ENCODE measurements at places on chromosomes 6 and 20.

DNA sequence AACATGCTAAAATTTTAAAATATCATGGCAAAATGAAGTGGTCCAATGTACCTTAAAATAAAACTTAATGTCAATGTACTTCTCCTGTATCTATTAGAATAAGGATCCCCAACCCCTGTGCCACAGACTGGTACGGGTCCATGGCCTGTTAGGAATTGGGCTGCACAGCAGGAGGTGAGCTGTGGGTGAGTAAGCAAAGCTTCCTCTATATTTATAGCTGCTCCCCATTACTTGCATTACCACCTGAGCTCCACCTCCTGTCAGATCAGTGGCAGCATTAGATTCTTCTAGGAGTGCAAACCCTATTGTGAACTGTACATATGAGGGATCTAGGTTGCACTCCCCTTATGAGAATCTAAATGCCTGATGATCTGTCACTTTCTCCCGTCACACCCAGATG lies 86.0 kb downstream of the SLC16A10 start:
- no peak for DNase-seq

GRCh38 chr6:163149279-163149848 lies 265.2 kb upstream of the QKI start:
- no peak for DNase-seq

- no peak for DNase-seq
Observed at GRCh38 chr6:53300656-53301551, 47.8 kb downstream of the ELOVL5 start.

DNA sequence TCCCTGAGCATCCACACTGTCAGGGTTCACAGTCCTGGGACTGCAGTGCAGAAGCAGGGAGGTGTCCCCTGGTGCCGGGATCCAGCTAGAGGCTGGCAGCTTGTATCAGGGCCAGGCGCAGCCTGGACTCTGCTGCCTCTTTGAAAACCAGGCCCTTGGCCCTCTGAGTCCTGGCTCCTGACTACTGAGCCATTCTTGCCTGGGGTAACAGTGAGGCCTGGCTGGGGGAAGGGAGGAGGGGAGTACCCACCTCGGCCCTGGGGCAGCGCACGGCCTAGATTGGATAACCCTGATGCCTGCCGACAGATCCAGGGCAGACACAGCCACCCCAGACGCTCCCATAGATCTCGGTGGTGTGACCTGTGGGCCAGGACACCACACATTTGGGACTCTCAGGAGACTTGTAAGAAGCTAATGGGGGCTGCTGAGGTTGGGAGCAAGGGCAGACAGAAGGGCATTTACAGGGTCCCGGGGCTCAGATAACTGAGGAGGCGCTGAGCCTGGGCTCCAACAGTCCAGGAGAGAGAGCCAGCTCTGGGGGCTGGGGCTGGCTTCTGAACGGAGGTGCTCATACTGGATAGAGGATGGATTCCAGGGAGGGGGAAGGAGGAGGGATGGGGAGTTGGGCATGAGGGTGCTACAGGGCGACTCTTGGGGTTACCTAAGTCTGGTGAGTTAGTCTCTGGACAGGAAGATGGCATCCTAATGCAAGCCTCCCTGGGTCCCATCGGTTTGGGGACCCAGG lies 30.5 kb downstream of the SPDEF start:
- no peak for DNase-seq

- no peak for DNase-seq
Observed at GRCh38 chr6:101146389-101146788, 247.1 kb upstream of the GRIK2 start.

GRCh38 chr6:106152952-106153351 lies 66.8 kb downstream of the PRDM1 start:
- no peak for DNase-seq

- no peak for DNase-seq
Observed at GRCh38 chr6:148249160-148249559, 93.5 kb upstream of the SASH1 start.

GRCh38 chr6:93751969-93752368 lies 332.6 kb upstream of the EPHA7 start:
- no peak for DNase-seq

- DNase-seq = no peak
Observed at GRCh38 chr20:33306807-33307206, 23.8 kb downstream of the BPIFB1 start.

DNA sequence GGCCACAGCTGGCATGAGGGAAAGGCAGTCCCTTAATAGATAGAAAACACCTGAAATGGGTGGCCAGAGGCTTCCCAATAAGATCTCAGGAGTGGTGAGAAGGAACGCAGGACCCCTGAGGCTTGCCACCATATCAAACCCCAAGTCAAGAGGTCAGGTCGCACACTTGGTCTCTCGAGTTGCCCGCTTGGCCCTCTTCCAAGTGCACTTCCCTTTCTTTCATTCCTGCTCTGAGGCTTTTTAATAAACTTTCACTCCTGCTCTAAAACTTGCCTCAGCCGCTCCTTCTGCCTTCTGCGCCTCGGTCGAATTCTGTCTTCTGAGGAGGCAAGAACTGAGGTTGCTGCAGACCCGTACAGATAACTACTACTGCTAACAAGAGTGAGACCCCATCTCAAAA lies 64.2 kb downstream of the SLC2A10 start:
- no peak for DNase-seq

- no peak for DNase-seq
Observed at GRCh38 chr6:169963581-169964297, 212.3 kb downstream of the ERMARD start.

GRCh38 chr6:85058806-85059205 lies 294.4 kb upstream of the TBX18 start:
- no peak for DNase-seq

DNA sequence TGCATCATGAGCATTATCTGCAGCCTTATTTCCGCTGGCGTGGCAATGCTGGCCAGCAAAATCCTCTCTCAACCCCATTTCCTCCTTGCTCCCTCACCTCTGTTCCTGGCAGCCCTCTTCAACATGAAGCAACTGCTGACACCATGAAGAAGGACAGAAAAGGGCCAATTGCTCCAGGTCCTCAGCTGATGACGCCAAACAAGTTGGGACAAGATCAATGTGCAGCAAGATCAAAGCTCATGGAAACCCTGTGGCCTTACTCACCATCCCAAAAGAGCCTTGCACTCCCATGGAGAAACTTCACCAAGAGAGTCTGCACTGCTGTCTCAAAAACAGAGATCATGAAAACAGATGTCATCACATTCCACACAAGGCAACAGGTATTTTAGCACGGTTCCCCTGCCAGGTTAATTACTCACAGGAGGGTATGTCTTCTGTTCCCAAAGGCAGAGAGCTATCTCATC lies 7.4 kb downstream of the GFOD1 start:
- DNase-seq = no peak

DNA sequence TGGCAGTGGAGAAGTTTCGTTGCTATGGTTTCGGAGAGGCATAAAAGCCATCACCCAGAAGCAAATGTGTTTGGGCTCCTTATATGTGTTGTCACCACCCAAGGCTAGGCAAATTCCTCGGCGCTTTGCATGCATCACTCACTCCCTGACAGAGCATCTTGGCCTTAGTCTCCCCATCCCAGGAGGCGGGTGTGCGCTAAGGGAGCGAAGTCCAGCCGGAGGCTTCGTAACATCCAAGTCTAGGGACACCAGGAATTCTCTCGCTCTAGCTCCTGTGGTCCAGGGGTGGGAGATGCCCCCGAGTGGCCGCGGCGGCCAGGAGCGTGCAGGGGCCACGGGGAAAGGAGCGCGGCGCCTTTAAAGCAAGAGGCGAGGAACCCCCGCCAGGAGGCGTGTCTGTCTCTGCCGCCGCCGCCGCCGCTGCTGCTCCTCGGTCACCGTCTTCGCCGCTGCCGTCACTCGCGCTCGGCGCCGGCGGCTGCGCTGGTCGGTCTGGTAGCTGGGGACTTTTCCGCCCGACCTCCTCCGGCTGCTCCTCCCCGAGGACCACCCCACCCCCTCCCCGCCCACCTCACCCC lies at the start of gene GRIK2:
GRIK2 (plus strand) TSS at position 458 of the 578 bp plus-strand sequence.
- no peak for DNase-seq

DNA sequence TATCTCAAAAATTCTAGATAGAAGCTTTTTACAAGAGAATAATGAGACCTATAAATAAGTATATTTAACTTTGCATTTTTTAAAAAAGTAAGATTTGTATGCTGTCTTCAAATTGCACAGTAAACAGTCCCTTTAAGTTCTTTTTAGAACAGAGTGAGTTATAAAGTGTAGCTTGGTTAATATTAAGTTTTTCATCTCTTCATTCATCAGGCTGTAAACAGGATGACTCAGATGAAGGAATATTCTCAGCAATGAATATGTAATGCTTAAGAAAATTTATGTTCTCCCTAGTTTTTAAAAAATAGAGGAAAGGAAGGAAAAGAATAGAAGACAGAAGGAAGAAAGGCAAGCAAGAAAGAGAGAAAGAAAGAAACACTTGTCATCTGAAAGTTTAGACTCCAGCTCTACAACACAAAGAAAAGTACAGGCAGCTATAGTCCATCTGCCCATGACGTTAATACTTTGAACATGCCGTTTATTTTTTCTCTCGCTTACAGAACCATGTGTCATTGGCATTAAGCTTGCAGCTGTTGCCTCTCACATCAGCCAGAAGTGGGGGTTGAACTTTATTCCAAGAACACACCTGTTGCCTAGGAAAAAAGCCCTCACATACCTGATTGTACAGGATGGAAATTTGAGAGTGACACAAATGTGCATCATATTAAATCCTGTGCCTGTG lies 36.1 kb downstream of the CAP2 start:
- DNase-seq = no peak

- DNase-seq = no peak
Observed at GRCh38 chr6:146931214-146931613, 273.0 kb upstream of the STXBP5 start.

- DNase-seq = no peak
Observed at GRCh38 chr6:16947375-16948015, 154.4 kb upstream of the STMND1 start.

DNA sequence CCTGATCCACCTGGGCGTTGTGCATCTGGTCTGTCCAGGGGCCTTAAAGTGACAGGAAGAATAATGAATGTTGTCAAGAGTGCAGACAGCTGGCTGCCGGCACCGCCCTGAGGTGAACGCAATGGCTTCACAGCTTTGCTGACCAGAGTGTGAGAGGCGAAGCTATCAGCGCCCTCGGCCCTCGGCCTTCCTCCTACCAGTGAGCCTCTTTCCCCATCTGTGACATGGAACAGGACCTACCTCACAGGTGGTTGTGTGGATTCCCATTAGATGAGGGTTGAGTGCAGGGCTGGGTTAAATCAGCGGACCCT lies 54.8 kb downstream of the CTCFL start:
- no peak for DNase-seq

DNA sequence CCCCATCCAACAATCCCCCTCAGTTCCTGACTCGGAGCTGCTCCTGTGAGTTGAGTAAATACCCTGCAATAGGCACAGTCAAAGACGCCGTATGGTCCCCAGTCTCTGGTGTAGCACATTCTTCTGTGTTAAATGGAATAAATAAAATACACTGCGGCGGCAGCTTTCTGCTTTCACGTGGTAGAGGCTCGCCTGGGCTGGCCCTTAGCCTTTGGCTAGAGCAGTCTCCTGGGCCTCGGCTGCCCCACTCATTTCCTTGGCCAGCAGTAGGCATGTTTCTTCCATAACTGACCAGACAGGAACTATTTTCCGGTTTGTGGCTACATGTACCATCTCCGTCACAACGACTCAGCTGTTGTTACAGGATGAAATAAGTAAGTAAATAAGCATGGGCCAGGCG lies 20.7 kb downstream of the SERPINB6 start:
- no peak for DNase-seq

- no peak for DNase-seq
Observed at GRCh38 chr20:57656252-57656820, 36.1 kb upstream of the ZBP1 start.

GRCh38 chr6:82080767-82081166 lies 166.8 kb downstream of the IBTK start:
- DNase-seq = no peak

GRCh38 chr20:37940858-37941257 lies 37.9 kb downstream of the VSTM2L start:
- no peak for DNase-seq

GRCh38 chr6:155406801-155407200 lies 48.8 kb downstream of the NOX3 start:
- no peak for DNase-seq

GRCh38 chr20:25076731-25077609 lies 5.0 kb downstream of the VSX1 start:
- no peak for DNase-seq

GRCh38 chr6:37547564-37548061 lies 47.9 kb upstream of the CCDC167 start:
- DNase-seq = no peak

- DNase-seq = no peak
Observed at GRCh38 chr6:105014954-105015353, 58.0 kb downstream of the LIN28B start.

GRCh38 chr20:2806351-2806701 lies 5.9 kb upstream of the CPXM1 start:
- DNase-seq = no peak

DNA sequence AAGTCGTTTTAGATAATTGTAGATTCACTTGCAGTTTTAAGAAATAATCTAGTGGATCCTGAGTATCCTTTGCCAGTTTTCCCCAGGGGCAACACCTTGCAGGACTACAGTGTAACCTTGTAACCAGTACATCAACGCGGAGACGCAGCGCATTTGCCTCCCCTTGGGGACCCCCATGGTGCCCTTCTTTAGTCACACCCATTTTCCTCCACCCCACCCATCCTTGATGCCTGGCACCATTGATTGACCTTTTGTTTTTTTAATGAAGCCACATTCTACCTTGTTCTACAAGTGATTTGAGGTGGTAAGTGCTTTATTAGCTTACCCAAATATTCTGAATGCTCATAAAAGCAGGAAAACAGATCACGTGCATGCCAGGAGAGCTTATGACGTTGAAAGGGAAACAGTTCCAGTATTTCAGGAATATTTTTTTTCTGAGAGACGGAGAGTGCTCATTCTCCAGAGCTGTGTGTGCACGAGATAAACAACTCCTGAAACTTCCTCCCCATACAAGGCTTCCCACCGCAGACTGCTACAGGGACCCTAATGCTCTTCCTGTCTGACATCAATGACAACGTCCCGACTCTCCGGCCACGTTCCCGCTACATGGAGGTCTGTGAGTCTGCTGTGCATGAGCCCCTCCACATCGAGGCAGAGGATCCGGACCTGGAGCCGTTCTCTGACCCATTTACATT lies 35.7 kb downstream of the CDH26 start:
- no peak for DNase-seq

- DNase-seq = no peak
Observed at GRCh38 chr20:56715309-56715708, 86.2 kb downstream of the TFAP2C start.

GRCh38 chr20:45041464-45042337 lies 59.2 kb downstream of the KCNS1 start:
- DNase-seq = no peak

DNA sequence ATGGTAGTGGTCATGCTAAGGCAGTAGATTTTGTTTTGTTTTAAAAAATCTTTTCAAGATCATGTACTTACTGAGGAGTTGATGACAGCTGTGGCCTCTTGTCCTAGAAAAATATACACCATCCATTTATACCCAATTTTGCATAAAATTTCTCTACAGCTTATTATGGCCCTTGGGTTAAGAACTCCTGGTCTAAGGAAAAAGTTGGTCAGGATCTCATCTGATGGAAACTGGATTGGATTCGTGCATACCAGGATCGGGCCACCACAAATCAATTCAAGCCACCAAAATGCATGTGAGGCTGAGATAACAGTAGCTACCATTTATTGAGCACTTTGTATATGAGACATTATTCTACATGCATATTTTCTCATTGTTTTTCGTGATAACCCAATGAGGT lies 244.4 kb downstream of the ZFAND3 start:
- DNase-seq = no peak

- no peak for DNase-seq
Observed at GRCh38 chr6:148244217-148244935, 98.3 kb upstream of the SASH1 start.

- no peak for DNase-seq
Observed at GRCh38 chr20:34570859-34571306, 12.4 kb downstream of the MAP1LC3A start.

GRCh38 chr20:52049001-52049731 lies 142.4 kb downstream of the ZFP64 start:
- DNase-seq = no peak
